Natural killer cell treated with Interleukin-12 subunit alpha and Interleukin-12 subunit beta and Interleukin-15 and Interleukin-18, amount 100 ng/mL, for 72 hours (primary cell): ENCODE measurements at places on chromosomes 11 and 22. TPM values are rescaled to one million over a fixed set of nuclear protein-coding genes. Genes with fewer than 3 reads are reported as not detected.
A peak's percentile ranks its signal among the peaks of the same experiment; 100 is the strongest.

GRCh38 chr11:63847363-63847762 lies 8.5 kb downstream of the MARK2 start:
- H3K4me3 ChIP-seq, result no peak overlapping the region
- no peak for DNase-seq
- peaks cover 18% of the 10 kb centered on the region for H3K36me3 ChIP-seq
- H3K27me3 ChIP-seq, result no peaks in the 10 kb centered on the region
- peak overlapping the region; percentile 33 for H3K27ac ChIP-seq

DNA sequence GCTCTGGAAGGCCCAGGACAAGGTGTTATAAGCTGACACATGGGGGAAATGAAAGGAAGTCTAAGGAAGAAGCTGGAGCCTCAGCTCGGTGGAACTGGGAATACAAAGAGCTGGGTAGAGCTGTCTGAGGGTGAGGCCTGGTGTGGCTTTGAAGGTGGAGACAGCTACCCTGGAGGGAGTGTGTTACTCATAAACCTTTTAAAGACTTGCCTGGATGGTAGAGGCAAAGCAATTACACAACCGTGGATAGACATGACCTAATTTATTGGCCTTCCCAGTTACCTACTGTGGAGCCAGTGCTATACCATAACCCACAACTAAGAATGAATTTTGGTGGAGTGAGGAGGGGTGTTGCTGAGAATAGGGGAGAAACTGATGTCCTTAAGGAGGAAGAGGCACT lies 22.6 kb downstream of the EXPH5 start:
- no peak overlapping the region for H3K27ac ChIP-seq
- H3K4me1 ChIP-seq, result no peaks in the 10 kb centered on the region
- no peaks in the 10 kb centered on the region for H3K36me3 ChIP-seq

DNA sequence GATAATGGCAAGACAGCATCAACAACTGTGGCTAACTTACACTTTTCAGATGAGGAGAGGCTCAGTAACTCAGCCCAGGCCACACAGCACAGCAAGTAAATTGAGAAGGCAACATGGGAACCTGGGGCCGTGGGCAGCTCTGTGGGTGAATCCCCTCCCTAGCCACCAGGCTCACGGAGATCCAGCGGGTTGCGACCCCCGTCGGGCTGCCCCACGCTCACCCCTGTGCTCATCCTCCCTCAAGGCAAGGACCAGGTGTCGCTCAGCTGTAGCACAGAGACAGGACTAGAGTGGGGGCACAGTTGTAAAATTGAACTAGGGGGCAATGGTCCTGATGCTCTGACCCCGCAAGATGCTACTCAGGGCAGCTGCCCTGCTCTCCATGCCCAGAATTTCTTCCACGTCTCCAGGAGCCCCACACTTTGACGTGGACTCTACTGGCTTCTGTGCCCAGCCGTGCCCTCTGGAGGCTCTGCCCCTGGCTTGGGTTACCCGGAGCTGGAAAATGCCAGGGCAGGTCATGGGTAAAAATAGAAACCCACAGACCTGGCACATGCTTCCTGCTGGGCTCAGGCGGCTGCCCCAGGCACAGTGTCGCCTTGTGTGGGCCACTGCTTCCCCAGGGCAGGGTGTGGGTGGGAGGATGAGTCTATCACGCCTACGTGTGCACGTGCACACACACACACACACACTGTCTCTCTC lies 9.0 kb downstream of the TUBA8 start:
- H3K27ac ChIP-seq, result no peak overlapping the region
- H3K27me3 ChIP-seq, result peaks cover 2% of the 10 kb centered on the region
- no peaks in the 10 kb centered on the region for H3K36me3 ChIP-seq
- peaks cover 24% of the 10 kb centered on the region for H3K4me1 ChIP-seq
- no peak for DNase-seq

DNA sequence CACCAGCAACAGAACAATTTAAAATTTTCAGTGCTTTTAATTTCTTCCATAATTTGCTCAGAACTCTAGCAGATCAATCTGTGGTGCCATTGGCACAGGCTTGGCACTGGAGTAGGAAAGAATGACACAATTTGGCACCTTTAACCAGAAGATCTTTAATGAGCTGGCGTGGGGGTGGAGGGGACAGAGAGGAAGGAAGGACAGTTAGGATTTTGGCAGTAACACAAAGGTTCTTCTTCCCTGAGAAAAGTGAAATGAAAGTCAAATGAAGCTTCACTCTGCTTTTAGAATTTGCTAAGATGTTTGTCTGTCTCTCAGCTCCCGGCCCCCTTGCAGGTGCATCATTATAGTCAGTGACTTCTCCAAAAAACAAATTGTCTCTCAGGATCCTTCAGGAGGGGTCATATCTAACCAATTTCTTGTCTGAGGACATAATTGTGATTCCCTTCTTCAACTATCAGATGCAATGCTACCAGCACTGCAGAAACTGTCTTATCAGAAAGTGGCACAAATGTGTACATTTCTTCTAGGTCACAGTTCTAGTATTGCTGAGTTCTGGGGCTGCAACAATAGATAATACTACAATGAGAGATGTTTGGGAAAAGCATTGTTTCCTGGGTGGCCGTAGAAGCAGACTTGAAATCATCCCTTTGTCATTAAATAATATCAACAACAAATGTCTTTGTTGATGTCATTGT lies 66.8 kb downstream of the CSTPP1 start:
- peaks cover under 1% of the 10 kb centered on the region for H3K36me3 ChIP-seq
- H3K27ac ChIP-seq, result no peak overlapping the region
- H3K27me3 ChIP-seq, result no peaks in the 10 kb centered on the region
- DNase-seq, result no peak

DNA sequence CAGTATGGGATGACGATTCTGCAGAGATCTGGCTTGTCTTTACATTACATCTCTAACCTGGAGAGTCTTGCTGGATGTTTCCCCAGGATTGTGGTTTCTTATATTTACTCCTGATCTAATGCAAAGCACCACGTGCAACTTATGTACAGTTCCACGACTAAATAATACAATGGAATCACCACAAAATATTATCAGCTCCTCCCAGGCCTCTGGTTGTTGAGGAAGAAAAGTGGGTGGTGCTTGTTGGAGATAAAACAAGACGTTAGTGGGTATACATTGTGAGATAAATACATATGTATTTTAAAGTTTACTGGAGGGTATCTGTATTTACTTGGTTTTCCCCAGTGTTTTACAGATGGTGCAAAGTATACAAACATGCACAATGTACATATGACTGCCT lies 569.7 kb downstream of the NTM start:
- no peak for DNase-seq
- no peaks in the 10 kb centered on the region for H3K4me1 ChIP-seq
- H3K27me3 ChIP-seq, result no peaks in the 10 kb centered on the region
- no peaks in the 10 kb centered on the region for H3K36me3 ChIP-seq

DNA sequence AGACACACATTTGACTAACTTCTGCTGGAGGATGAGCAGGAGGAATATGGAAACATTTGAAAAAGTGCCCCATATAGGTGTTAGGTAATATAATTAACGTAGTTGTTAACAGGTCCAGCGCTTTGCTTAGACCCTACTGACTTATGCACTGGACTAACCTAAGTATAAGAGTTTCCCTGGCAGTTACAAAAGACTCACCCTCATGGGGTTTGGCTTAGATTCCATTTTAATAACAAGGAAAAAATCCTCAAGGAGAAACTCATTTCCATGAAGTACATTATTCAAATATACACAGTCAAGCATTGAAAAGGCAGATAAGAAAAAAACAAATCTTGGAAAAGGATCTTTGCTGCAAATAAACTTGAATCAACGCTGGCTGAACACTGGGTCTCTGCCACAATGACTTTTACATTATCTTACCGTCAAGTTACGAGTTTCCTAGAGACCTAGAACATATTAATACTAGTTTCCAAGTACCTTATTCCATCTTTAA lies 27.7 kb downstream of the CDON start:
- no peaks in the 10 kb centered on the region for H3K36me3 ChIP-seq
- no peak overlapping the region for H3K27ac ChIP-seq
- H3K4me3 ChIP-seq, result no peak overlapping the region
- no peak for DNase-seq

FXYD2 gene
- 0.14 TPM for total RNA-seq

OLFML1 gene
- total RNA-seq, result not detected

UPK2 gene
- total RNA-seq, result 0.64 TPM

CD3G gene
- total RNA-seq, result 49.4 TPM

IGLL5 gene
- total RNA-seq, result not detected

DBX1 gene
- total RNA-seq, result not detected

SHISAL1 gene
- total RNA-seq, result not detected

MYOD1 gene
- not detected for total RNA-seq
